ENCODE measurements at places on chromosomes 6 and 20. TPM values are rescaled to one million over a fixed set of nuclear protein-coding genes. Genes with fewer than 3 reads are reported as not detected.

- DNase-seq: no peak
These were observed 616.5 kb upstream of the CITED2 start for GRCh38 chr6:139990856-139991465.

GRCh38 chr6:154783229-154783628 lies 50.0 kb downstream of the SCAF8 start:
- DNase-seq: no peak

- DNase-seq: no peak
These were observed 5.5 kb downstream of the ELMO2 start for GRCh38 chr20:46400828-46401477.

GRCh38 chr20:10572853-10573252 lies 100.9 kb downstream of the JAG1 start:
- no peak for DNase-seq

DNA sequence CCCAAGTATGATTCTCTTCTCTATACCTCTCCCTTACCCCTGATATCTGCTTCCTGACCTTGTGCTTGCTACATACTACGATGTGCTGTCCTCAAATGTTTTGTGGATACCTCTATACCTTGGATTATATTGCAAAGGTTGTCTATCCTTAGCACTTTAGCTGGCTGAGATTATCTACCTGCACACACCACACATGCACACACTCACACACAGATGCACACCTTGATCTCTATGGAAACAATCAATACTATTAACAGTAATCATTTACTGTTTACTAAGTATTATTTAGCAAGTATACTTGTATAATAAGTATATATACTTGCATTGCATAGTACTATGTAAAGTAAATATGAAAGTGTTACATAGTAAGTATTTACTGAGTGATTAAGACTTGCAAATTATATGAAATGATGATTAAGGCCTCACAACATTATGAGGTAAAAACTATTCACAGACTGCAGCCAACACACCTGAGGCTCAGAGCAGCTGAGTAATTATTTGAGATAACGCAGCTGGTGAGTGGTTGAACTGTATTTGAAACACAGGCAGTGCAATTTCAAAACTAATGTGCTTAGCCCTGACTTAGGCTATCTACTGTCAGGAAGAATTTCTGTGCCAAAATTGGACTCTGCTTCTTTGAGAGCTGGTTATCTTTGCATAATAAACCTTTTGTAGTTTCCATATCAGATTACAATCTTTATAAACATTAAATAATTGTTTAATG lies 699.9 kb downstream of the FRK start:
- no peak for DNase-seq

GRCh38 chr6:165543781-165544180 lies 119.3 kb downstream of the PDE10A start:
- no peak for DNase-seq

- DNase-seq: peak; percentile 23
These were observed 593 bp downstream of the MMP24 start for GRCh38 chr20:35226884-35227681.

- DNase-seq: no peak
These were observed 63.7 kb downstream of the EFCAB8 start for GRCh38 chr20:32922466-32922865.

DNA sequence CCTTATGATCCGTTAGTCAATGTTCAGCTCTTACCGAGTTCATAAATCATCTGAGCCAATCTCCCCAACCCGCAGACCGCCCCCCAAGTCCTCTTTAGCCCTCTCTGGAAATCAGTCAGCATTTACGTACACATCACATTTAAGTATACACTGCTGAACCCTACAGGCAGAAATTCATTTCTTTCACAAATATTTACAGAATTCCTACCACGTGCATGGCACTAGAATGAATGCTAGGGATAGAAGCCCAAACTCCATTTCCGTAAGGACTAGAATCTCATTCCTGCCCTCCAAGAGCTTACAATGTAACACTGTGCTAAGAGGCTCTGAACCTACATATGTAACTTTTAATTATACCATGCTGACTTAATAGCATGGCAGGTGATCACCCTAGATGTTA lies 1.8 kb downstream of the OSER1 start:
- DNase-seq: no peak

DNA sequence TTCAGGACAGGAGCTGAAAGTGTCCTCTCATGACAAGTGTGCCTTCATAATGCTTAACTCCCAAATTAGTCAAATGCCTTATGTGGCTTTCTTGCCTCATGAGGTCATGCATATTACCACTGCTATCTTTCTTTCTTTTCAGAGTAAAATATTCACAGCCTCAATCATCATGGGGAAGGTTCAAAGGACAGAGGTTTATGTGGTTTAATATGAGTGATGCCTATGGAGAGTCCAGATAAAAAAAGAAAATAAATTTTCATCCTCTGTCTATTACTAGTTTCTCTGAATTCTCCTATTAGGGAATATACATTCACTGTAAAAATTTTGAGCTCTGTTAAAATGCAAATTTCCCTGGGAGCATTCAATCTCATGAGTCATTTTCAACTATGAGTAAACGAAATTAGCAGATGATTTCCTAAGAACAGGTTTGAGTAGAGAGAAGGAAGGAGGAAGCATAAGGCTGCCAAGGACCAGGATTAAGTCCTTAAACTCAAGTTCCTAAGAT lies 396.9 kb upstream of the ADGRB3 start:
- no peak for DNase-seq

Gene SLC32A1
- not detected for polyA plus RNA-seq

Gene RIPPLY2
- polyA plus RNA-seq: not detected

Gene SPATA2
- polyA plus RNA-seq: 4.3 TPM

Gene EPHA7
- polyA plus RNA-seq: 1.5 TPM

Gene PKHD1
- not detected for polyA plus RNA-seq
